ENCODE measurements at places on chromosomes 4 and X.

- no peaks in the 10 kb centered on the region for H3K36me3 ChIP-seq
- no peak overlapping the region for H3K4me3 ChIP-seq
- no peaks in the 10 kb centered on the region for H3K27me3 ChIP-seq
- H3K4me1 ChIP-seq: no peaks in the 10 kb centered on the region
- H3K27ac ChIP-seq: no peak overlapping the region
Observed at GRCh38 chr4:14582677-14583076, 419.6 kb upstream of the CPEB2 start.

- no peak overlapping the region for H3K4me3 ChIP-seq
- H3K27me3 ChIP-seq: no peaks in the 10 kb centered on the region
- no peaks in the 10 kb centered on the region for H3K36me3 ChIP-seq
- no peak for DNase-seq
- no peaks in the 10 kb centered on the region for H3K4me1 ChIP-seq
- H3K27ac ChIP-seq: no peak overlapping the region
Observed at GRCh38 chr4:72313121-72313520, 255.9 kb downstream of the ADAMTS3 start.

- DNase-seq: no peak
- no peak overlapping the region for H3K27ac ChIP-seq
- H3K4me3 ChIP-seq: no peak overlapping the region
- no peaks in the 10 kb centered on the region for H3K4me1 ChIP-seq
- H3K36me3 ChIP-seq: no peaks in the 10 kb centered on the region
Observed at GRCh38 chrX:115693476-115693875, 132.5 kb downstream of the PLS3 start.

DNA sequence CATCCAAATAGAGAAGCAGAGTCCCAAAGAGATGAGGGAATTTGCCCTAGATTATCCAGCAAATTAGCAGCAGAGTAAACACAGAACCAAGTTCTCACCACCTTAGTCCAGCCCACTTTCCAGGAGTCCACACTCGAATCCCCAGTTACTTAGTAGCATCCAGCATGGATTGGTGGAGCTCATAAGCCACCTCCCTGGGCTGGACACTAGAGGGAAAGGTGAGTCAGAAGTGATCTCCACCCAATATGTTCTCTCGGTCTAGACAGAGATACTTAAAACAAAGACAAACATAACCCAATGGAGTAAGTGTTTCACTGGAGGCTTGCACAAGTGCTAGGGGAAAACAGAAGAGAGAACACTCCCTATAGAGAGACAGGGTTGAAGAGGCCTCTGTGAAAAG, 105.1 kb upstream of the CPEB2 start:
- H3K36me3 ChIP-seq: no peaks in the 10 kb centered on the region
- H3K27me3 ChIP-seq: no peaks in the 10 kb centered on the region
- no peaks in the 10 kb centered on the region for H3K4me1 ChIP-seq
- no peak overlapping the region for H3K27ac ChIP-seq
- no peak for DNase-seq

GRCh38 chrX:108028854-108029253, 16.0 kb upstream of the VSIG1 start:
- no peaks in the 10 kb centered on the region for H3K4me1 ChIP-seq
- no peaks in the 10 kb centered on the region for H3K36me3 ChIP-seq
- no peak for DNase-seq
- H3K4me3 ChIP-seq: no peak overlapping the region
- H3K27ac ChIP-seq: no peak overlapping the region

DNA sequence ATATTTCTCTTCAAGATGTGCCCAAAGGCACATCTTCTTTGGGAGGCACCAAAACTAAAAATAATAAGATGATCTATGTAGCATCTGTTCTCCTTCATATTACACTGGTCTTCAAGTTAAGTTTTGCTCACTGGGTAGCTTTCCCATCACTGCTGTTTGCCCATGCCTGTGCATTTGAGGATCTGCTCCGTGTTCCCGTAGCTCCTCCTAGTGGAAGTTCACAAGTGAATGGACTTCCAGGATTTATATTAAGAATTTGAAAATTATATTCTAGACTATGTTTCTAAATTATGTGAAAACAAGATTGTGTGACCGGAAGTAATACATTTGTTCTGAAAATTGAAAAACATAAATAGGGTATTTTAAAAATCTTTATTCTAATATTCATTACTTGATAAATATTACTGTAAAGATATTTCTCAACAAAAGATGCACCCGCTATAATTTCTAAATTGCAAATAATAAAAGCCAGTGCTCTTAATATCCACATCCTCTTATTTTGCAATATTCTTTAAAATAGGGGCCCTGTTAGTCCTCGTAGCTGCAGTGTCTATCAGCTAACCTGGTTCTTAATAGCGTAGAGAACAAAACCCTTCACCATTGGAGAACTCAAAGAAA, 147.7 kb downstream of the RBM46 start:
- H3K4me3 ChIP-seq: no peak overlapping the region
- no peaks in the 10 kb centered on the region for H3K27me3 ChIP-seq
- H3K36me3 ChIP-seq: no peaks in the 10 kb centered on the region

DNA sequence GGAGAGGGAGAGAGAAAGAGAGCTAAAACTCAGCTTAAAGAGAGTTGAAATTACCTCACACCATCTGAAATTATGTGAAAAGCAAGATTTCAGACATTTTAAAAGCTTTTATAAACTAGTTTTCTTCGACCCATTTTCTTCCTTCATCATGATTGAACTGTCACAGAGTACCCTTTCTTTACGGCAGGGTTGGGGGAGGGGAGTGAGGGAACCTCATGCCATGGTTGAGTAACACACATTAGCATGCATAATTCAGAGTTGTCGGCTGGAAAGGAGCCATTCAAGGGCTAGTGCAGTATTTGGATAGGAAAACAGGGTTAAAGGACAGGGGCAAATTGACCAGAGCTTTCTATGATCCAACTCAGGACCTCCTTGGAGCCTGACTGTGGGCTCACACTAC, 46.2 kb downstream of the PCDH19 start:
- H3K36me3 ChIP-seq: no peaks in the 10 kb centered on the region
- no peaks in the 10 kb centered on the region for H3K4me1 ChIP-seq
- H3K27me3 ChIP-seq: no peaks in the 10 kb centered on the region
- DNase-seq: no peak

GRCh38 chrX:68870357-68870756, 41.5 kb downstream of the EFNB1 start:
- H3K27ac ChIP-seq: no peak overlapping the region
- no peaks in the 10 kb centered on the region for H3K36me3 ChIP-seq
- H3K27me3 ChIP-seq: no peaks in the 10 kb centered on the region
- no peak overlapping the region for H3K4me3 ChIP-seq

DNA sequence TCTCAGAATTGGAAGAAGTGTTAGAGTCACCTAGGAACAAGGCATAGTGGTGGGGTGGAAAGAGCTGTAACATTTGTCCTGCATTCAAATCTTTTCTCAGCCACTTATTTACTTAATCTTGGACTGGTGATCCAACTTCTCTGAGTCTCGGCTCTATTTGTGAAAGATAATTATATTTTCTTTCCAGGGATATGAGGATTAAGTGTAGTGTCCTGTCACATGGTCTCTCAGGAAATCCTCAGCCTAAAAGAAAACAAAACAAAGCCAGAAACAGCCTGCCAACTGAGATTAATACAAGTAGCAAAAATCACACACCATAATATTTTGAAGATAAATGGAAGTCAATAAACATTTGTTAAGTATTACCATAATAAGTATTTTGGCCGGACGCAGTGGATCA, 33.3 kb upstream of the ETNPPL start:
- no peak overlapping the region for H3K4me3 ChIP-seq
- no peak overlapping the region for H3K27ac ChIP-seq
- no peaks in the 10 kb centered on the region for H3K27me3 ChIP-seq
- no peaks in the 10 kb centered on the region for H3K36me3 ChIP-seq

DNA sequence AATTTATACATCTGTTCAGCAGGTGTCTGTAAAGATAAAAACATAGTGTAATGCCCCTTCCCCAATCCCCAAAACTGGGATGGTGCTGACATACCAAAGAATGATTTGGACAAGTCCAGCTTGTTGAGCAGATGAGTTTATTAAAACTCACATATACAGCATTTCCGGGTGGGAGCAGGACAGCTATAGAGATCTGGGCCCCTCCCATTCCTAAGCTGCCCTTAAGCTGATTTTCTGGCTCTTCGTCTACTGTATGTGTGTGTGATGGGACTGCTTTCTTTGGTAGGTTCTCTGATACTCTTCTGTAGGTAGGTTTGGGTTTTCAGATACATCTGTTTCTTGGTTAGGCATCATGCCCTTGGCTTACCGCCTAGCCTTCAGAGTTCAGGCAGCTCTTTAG, 703.7 kb upstream of the PCDH10 start:
- H3K4me3 ChIP-seq: no peak overlapping the region
- H3K27ac ChIP-seq: no peak overlapping the region
- no peak for DNase-seq

- H3K36me3 ChIP-seq: peaks cover 68% of the 10 kb centered on the region
- H3K4me1 ChIP-seq: no peaks in the 10 kb centered on the region
- H3K4me3 ChIP-seq: no peak overlapping the region
Observed at GRCh38 chr4:139528377-139529005, 27.5 kb downstream of the SETD7 start.

DNA sequence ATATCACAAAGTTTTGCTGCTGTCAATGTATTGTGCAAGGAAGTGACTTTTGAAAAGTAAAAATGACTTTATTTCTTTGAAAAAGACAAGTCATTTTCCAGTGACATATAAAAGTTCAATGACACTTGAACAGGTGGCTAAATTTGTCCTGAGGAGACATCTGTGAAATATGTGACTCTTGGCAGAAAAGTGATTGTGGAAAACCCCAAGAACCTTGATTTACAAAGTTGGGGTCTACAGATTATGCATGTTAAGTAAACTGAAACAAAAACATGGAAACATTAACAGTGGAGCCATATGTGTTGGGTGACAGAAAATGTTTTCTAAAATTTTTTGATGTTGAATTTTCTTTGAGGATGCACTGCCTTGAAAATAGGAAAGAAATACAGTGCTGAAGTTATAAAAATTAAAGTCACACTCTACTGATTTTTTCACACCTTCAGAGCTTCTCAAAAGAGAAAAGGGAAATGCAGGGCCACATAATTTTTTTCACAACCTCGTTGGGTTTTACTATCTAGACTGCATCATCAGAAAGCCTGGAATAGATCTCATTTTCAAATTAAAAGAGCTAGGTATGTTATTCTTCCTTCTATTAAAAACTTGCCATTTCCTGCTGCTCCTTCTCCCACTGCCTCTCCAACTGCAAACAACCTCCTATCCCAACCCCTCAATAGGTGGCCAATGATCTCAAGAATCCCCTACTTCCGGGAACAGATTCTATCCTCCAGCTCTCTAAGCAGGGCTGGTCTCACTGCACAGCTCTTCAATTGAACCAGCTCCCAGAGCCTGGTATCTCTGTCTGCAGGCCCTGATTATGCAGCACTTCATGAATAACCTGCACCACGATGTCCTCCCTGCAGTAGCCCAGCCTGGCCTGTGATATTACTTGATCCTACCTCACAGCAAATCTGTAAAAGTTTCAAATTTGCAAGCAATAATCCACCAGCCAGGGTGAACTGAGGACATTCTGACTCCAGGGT, 570.8 kb upstream of the CPEB2 start:
- H3K4me3 ChIP-seq: no peak overlapping the region
- H3K27ac ChIP-seq: no peak overlapping the region
- H3K27me3 ChIP-seq: no peaks in the 10 kb centered on the region
- DNase-seq: no peak
- no peaks in the 10 kb centered on the region for H3K4me1 ChIP-seq

- H3K4me3 ChIP-seq: no peak overlapping the region
- H3K4me1 ChIP-seq: peaks cover 85% of the 10 kb centered on the region
- H3K27me3 ChIP-seq: no peaks in the 10 kb centered on the region
Observed at GRCh38 chr4:15744016-15744545, 34.0 kb upstream of the CD38 start.

GRCh38 chrX:110012818-110013485, 10.0 kb downstream of the TMEM164 start:
- no peak overlapping the region for H3K4me3 ChIP-seq
- no peaks in the 10 kb centered on the region for H3K36me3 ChIP-seq
- H3K4me1 ChIP-seq: no peaks in the 10 kb centered on the region
- H3K27me3 ChIP-seq: no peaks in the 10 kb centered on the region
- H3K27ac ChIP-seq: no peak overlapping the region
- DNase-seq: no peak

- no peaks in the 10 kb centered on the region for H3K27me3 ChIP-seq
- no peak overlapping the region for H3K4me3 ChIP-seq
- no peaks in the 10 kb centered on the region for H3K36me3 ChIP-seq
- H3K27ac ChIP-seq: no peak overlapping the region
Observed at GRCh38 chr4:150769248-150769647, 187.3 kb downstream of the MAB21L2 start.

- H3K4me1 ChIP-seq: no peaks in the 10 kb centered on the region
- no peak overlapping the region for H3K4me3 ChIP-seq
- no peaks in the 10 kb centered on the region for H3K27me3 ChIP-seq
- no peak for DNase-seq
Observed at GRCh38 chr4:81796790-81797528, 325.3 kb upstream of the RASGEF1B start.

GRCh38 chr4:35965300-35965699, 279.0 kb downstream of the ARAP2 start:
- H3K4me1 ChIP-seq: no peaks in the 10 kb centered on the region
- DNase-seq: no peak
- H3K4me3 ChIP-seq: no peak overlapping the region
- no peaks in the 10 kb centered on the region for H3K36me3 ChIP-seq
- H3K27me3 ChIP-seq: no peaks in the 10 kb centered on the region
- H3K27ac ChIP-seq: no peak overlapping the region

DNA sequence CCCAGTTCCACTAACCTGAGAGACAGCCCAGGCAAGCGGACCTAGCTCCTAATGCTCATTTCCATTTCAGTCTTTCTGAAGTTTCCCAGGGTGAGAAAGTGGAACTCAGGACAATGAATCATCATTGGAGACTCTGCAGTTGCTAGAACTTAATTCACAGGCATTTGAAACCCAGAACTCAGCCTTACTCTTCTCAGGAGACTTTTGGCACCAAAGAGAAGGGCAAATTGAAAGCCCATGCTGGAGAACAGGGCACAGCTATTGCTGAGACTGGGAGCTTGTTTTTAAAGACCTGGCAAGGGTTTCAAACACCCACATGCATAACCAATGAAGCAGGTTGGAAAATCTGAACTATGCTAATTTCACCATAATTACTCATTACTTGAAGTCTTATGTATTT, 36.0 kb downstream of the BST1 start:
- H3K27ac ChIP-seq: peak overlapping the region; percentile 58
- peaks cover 91% of the 10 kb centered on the region for H3K4me1 ChIP-seq
- H3K4me3 ChIP-seq: no peak overlapping the region
- H3K36me3 ChIP-seq: no peaks in the 10 kb centered on the region
- no peak for DNase-seq

- H3K27me3 ChIP-seq: no peaks in the 10 kb centered on the region
- no peak overlapping the region for H3K4me3 ChIP-seq
- peaks cover 37% of the 10 kb centered on the region for H3K4me1 ChIP-seq
- H3K27ac ChIP-seq: no peak overlapping the region
Observed at GRCh38 chr4:15414551-15415091, 13.2 kb upstream of the C1QTNF7 start.

GRCh38 chr4:123096038-123096437, 173.6 kb upstream of the NUDT6 start:
- peaks cover 17% of the 10 kb centered on the region for H3K36me3 ChIP-seq
- DNase-seq: no peak
- H3K4me3 ChIP-seq: no peak overlapping the region
- H3K27ac ChIP-seq: no peak overlapping the region
- H3K27me3 ChIP-seq: no peaks in the 10 kb centered on the region

All from DND-41 (cell line).